ENCODE measurements at places on chromosomes 11 and 22.

GRCh38 chr11:35235936-35236666, 97.1 kb downstream of the CD44 start:
- peak; percentile 22 for DNase-seq

DNA sequence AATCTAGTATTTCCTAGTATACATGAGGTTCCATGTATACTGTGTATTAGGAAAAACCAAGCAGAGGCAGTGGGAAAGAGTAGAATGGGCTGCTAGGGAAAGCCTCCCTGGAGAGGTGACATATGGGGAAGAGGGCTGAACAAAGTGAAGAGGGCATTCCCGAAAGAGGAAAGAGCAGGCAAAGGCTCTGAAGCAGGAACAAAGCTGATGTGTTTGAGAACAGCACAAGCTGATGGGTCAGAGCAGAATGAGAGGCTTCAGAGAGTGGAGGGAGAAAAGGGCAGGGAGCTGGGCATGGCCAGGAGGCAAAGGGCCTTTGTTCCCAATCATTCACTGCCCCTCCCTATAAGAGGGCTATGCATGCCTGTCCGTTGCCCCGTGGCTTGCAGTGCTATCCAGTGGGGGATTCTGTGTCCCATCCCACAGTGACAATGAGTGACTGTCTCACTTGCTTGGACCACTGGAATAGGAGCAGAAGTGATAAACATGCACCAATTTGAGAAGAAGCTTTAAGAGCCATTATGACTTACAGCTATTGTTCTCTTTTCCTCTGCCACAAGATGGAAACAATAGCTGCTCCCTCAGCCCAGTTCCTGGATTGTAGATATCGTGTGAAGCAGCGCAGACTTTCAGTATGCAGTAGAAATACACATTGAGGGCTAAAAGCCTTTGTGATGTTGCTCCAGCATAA, 39.6 kb downstream of the GALNT18 start:
- DNase-seq = no peak

- no peak for DNase-seq
These were observed 11.8 kb downstream of the DTX4 start for GRCh38 chr11:59183771-59184170.

- no peak for DNase-seq
These were observed 80.1 kb downstream of the IGLL1 start for GRCh38 chr22:23499845-23500500.

DNA sequence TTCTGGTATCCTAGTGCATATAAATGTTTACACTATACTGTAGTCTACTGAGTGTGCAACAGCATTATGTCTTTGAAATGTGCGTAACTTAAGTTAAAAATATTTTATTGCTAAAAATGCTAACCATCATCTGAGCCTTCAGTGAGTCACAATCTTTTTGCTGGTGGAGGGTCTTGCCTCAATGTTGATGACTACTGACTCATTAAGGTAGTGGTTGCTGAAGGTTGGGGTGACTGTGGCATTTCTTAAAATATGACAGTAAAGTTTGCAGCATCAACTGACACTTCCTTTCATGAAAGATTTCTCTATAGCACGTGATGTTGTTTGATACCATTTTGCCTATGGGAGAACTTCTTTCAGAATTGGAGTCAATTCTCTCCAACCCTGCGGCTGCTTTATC, 8.5 kb upstream of the CREBZF start:
- no peak for DNase-seq

DNA sequence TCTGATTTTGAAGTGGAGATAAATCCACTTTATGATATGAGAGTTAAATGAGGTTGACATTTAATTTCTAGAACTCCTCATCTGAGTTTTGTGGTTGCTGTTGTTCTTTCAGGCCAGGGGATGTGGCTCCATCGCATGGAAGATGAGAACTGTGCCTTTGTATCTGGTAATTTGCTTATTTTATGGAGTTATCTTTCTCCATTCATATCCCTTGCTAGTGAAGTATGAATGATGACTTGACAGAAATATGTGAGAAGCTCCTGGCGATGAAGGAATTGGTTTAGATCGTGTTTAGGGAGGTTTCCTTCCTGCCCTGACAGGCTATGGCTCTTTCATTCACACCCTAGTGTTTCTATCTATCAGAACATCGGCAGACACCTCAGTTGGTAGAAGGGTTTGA, 393.7 kb downstream of the ETS1 start:
- no peak for DNase-seq

- no peak for DNase-seq
These were observed 1073.3 kb downstream of the TBC1D22A start for GRCh38 chr22:47835726-47836125.

- no peak for DNase-seq
These were observed 26.6 kb downstream of the SHANK3 start for GRCh38 chr22:50699001-50699755.

DNA sequence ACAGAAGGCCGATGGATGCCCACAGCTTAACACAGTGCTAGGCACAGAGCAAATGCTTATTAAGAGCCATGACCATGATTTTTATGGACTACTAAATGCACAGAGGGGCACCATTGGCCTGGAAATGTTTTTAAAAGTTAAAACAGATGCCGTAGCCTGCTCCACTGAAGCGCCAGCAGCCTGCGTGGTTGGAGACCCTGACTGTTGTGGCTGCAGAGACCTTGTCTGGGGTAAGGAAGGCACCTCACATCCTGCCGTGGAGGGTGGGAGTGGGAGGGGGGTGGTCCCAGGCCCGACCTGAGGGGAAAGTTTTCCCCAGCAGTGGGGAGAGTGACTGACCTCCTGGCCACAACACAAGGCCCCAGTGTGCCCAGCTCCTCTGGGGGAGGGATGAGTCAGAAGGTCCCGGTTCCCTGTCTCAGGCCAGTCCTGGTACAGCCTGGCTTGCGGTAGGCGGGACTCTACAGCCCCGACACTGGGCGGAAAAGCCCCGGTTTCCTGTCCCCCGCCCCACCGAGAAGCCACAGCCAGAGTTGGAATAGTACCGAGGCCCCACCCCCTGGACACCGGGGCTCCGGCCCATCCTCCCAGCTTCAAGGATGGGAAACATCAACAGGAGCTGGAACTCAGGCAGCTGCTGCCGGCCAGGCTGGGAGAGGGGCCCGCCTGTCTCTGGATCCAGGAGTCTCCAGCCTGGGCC, 7.0 kb downstream of the CHST1 start:
- DNase-seq = no peak

DNA sequence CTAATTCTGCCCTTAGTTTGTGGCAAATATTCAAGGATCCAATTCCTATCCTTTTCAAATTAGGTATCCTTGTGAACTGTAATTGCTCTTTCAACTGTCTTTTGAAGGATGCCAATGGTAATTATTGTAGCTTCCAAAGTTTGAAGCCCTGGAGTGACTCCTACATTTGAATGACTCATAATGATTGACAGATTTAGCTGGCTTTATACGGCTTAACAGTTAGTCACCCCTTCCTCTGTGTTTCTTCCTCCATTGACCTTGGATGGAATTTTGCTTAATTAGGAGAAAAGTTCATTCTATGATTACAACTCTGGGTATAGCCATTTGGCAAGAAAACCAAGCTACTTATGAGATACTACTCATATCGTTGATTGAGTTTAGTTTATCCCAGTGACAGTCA, 639.3 kb upstream of the KIRREL3 start:
- DNase-seq = no peak

- no peak for DNase-seq
These were observed 73.7 kb upstream of the PLET1 start for GRCh38 chr11:112334381-112334780.

GRCh38 chr11:87493516-87493915, 455.8 kb downstream of the TMEM135 start:
- no peak for DNase-seq
